ENCODE measurements at places on chromosomes 11 and 22.

GRCh38 chr11:833849-834311 is 1.1 kb downstream of the CD151 start:
- DNase-seq: no peak

DNA sequence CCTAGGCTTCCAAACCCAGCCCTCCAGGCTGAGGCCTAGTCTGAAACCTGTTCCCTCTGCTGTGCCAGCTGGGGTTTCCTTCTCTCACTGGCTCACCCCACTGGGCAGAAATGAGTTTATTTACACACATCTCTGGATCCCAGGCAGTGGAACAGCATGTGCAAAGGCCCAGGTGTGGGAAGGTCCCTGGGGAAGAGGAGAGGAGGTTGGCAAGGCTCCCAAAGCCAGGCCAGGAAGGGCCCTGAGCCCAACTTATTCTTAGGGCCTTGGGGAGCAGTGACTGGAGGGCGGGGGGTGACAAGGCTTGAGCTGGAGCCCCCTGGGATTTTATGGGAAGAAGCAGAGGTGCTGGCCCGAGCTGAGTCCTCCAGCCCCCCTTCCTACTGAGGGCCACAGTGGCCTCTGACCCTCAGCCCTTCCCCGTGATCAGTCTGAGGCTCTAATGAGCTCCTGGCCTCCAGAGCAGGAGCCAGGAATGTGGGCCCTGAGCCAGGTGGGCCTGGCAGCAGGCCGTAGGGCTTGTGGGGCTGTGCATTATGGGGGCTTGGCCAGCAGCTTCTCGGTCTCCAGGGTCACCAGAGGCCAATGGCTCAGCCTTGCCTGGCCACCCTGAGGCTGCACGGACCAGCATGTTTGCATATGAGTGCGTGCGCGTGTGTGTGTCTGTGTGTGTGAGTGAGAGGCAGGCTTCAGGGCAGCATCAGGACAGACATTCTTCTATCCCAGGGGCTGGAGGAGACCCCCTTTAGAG is 2.9 kb downstream of the MYO7A start:
- DNase-seq: peak; percentile 45

DNA sequence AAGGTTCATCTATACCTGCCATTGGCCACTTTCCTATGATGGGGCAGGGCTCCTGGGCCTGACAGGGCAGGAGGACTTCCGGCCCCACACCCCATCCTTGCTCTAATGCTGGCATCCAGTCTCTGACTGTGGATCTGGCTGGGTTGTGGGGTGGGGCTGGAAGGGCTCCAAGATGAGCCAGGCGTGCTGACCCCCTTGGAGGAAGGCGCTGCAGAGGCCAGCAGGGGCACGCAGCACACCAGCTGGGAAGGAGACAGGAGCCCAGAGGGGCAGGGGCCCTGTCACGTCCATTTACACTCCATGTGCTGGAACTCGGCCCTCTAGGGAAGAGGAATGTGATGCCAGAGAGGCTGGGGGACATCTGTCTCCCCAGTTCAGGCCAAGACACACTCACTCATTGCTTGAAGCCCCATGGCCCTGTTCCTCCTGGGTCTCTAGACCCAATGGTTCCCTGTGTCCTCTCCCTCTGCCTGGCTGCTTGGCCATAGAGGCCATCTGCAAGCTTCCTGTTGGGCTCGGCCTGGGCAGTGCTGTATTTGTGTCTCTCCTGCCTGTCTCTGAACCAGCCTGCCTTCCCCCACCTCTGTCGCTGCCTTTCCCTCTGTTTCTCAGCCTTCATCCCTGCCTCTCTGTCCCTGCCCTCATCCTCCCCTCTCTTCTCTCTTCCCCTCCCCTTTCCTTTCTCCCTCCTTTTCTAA is 67.5 kb upstream of the NECTIN1 start:
- DNase-seq: no peak

DNA sequence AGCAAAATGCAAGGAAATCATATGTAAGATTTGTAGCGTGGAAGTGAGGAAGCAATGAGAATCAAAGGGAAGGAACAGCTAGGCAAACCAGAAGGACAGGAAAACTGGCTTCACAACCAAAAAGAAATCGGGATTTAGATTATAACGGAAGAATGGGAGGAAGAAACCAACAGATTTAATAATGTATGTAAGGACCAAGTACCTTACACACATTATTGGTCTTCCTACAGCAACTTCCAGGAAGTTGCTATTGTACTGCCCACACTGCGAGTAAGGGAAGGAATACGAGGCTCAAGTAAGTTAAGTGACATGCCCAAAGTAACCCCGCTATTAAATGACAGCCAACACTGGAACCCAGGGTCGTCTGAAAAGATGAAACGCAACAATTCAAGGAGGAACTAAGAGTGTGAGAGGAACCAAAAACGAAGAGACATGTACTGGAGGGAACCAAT is 473 bp downstream of the TXN2 start:
- no peak for DNase-seq

DNA sequence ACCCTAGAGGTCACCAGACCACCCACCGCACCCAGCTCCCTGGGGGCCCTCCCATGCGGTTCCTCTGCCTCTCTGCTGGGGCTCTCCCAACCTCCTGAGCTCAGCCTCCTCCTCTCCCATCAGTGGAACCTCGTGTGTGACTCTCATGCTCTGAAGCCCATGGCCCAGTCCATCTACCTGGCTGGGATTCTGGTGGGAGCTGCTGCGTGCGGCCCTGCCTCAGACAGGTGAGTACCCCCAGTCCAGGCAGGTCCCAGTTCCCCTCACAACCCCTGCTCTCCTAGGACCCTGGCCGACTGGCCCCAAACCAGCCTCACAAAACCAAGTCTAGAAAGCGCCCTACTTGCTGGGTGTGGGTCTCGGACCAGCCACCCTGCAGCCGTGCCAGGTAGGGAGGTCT is 1.6 kb downstream of the SLC22A12 start:
- DNase-seq: no peak

GRCh38 chr22:35506259-35506570 is 34.4 kb upstream of the RASD2 start:
- DNase-seq: no peak

- no peak for DNase-seq
Measured at GRCh38 chr11:88475991-88476418, 138.5 kb upstream of the CTSC start.

- no peak for DNase-seq
Measured at GRCh38 chr11:115501502-115501892, 2.7 kb downstream of the CADM1 start.

DNA sequence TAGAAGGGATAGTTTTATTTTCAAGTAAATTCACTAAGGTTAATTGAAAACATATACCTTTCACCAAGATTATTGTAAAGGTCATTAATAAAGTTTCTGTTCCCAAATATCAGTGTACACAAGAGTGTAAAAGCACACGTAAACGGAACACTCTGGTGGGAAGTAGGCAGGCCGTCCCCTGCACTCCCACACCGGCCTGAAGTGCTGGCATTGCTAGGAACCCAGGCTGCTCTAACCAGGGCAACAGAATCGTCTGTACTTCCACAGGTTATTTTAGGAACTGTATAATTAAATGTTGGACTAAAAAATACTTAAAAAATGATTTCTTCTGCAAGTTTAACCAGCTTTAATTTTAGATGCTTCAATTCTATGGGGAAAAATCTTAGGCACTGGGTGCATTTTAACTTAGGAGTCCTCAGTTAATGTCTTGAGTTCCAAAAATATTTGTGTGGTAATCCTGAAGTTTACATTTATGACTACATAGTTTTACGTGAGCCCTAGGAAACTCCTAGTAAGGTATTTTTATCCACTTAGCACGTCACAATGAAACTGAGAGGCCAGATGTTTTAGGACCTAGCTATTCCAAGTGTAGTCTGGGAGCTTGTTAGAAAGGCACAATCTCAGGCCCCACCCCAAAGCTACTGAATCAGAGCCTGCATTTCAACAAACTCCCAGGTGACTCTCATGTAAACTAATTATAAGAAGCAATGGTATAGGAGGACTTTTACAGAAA is 31.2 kb downstream of the KMT5B start:
- DNase-seq: no peak

- DNase-seq: no peak
Measured at GRCh38 chr11:29255401-29255800, 761.4 kb downstream of the KCNA4 start.

DNA sequence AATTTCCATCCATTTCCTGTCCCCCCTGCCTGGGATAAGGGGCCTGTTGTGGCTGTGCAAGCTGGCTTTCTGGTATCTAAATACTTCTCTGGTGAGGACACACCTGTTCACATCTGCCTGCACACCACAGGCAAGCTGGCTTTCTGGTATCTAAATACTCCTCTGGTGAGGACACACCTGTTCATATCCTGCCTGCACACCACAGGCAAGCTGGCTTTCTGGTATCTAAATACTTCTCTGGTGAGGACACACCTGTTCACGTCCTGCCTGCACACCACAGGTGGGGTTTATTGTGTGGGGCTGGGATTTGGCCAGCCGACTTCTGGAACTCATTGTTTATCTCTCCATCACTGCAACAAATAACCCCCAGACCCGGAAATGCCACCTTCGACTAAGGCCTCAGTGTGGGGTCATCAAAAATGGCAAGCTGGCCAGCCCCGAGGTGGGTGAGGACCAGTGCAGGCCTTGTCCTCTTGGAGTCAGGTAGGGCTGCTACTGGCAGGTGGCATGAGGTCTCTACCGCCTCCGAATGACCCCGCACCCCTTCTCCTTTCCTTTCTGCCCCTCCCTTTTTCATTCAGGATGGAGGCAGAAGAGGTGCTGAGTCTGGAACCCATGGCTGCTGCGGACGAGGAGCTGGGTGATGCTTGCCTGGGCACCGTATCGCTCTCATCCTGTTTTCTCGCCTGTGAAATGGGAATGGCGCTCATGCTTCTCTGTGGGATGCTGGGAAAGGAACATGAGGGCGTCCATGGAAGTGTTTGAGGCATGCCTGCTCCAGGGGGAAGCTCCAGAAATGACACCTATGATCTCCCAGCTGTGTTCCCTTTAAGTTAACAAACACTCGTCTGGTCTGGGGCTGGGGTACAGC is 43.5 kb upstream of the MYEOV start:
- DNase-seq: no peak

GRCh38 chr11:110763249-110764011 is 51.2 kb upstream of the ARHGAP20 start:
- DNase-seq: peak; percentile 36

DNA sequence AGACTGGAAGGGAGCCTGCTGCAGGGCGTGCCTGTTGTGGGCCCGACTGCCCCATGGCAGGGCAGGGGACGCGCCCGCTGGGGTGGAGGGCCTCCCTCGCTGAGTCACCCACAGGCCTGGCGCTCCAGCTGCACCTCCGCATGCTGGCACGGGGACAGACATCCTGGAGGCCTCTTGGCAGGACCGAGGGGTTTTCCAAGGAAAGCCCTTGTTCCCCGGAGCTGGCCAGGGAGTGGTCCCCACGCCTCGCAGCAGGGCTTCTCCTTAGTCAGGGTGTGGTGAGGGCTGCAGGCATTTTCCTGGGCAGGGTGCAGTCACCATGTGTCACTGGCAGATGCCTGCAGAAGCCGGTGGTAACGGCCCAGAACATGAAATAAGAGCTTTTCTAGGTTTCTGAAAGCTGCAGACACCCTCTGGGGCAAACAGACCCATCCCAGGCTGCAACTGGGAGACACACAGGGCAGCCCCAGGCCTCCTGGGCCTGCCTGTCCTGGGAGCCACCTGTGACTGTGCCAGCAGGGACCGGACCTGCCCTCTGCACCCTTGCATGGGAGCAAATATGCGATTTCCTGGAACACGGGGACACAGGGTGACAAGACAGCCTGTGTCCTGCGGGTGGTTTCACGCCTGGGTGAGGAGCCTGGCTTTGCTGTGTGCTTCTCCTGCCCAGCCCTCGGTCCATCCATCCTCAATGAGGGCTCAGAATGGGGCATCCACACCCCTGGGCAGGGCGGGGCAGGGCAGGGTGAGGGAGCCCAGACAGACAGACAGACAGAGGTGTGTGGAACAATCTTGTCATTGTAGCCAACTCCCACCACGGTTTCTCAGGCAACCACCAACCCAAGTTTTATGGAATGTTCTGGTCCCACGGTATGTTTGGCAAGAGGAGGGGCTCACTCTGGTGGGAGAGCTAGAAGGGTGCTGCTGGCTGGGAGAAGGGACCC is 43.2 kb upstream of the FADD start:
- no peak for DNase-seq

DNA sequence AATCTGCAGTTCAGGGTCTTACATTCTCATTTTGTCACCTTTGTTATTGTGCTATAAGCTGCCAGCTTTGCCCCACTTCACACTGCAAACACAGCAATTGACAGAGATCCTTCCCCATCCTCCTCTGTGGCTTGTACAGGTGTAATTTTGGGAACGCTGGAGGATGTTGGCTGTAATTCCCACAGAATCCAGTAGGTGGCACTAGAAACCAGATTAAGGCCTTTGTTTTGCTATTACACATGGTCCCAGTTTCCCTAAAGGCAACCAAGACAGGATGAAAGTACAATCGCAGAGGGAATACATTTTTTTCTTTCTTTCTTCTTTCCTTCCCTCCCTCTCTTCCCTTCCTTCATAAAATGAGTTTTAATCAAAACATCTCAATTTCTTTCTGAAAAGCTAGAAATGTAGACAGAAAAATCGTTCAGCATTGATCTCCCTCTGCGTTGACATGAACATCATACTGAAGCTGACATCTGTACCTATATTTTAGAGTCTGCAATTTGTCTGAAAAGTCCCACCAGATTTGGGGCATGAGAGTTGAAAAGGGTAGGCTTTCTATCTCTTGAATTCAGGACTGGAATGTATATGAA is 21.3 kb upstream of the NELL1 start:
- peak; percentile 62 for DNase-seq

DNA sequence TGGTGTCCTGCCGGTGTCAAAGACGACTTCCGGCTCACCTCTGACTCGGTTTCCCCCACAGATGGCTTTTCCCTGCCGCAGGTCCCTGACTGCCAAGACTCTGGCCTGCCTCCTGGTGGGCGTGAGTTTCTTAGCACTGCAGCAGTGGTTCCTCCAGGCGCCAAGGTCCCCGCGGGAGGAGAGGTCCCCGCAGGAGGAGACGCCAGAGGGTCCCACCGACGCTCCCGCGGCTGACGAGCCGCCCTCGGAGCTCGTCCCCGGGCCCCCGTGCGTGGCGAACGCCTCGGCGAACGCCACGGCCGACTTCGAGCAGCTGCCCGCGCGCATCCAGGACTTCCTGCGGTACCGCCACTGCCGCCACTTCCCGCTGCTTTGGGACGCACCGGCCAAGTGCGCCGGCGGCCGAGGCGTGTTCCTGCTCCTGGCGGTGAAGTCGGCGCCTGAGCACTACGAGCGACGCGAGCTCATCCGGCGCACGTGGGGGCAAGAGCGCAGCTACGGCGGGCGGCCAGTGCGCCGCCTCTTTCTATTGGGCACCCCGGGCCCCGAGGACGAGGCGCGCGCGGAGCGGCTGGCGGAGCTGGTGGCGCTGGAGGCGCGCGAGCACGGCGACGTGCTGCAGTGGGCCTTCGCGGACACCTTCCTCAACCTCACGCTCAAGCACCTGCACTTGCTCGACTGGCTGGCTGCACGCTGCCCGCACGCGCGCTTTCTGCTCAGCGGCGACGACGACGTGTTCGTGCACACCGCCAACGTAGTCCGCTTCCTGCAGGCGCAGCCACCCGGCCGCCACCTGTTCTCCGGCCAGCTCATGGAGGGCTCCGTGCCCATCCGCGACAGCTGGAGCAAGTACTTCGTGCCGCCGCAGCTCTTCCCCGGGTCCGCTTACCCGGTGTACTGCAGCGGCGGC is 5.5 kb downstream of the B3GNT6 start:
- peak; percentile 32 for DNase-seq
